Peyer's patch (tissue), 4 donors: ENCODE measurements at places on chromosomes 7 and 10. TPM values are rescaled to one million over a fixed set of nuclear protein-coding genes. Genes with fewer than 3 reads are reported as not detected.

NYAP1 gene
- total RNA-seq, result 2.5 TPM

TFEC gene
- total RNA-seq, result 23.6 TPM

C7orf33 gene
- not detected for total RNA-seq

LAMB4 gene
- total RNA-seq, result not detected

GPRIN2 gene
- 69.5 TPM for total RNA-seq

MPP7 gene
- 15.4 TPM for total RNA-seq

STOX1 gene
- 2.5 TPM for total RNA-seq

TMEM139 gene
- 54.5 TPM for total RNA-seq

NPC1L1 gene
- total RNA-seq, result 0.67 TPM

- H3K27ac ChIP-seq, result no peak overlapping the region
- DNase-seq, result no peak
- H3K4me1 ChIP-seq, result no peaks in the 10 kb centered on the region
- H3K36me3 ChIP-seq, result no peaks in the 10 kb centered on the region
- no peak overlapping the region for H3K4me3 ChIP-seq
Observed at GRCh38 chr7:45718464-45719330, 144.5 kb downstream of the ADCY1 start.

- no peak overlapping the region for H3K4me3 ChIP-seq
- no peaks in the 10 kb centered on the region for H3K36me3 ChIP-seq
- no peak overlapping the region for H3K27ac ChIP-seq
- H3K4me1 ChIP-seq, result no peaks in the 10 kb centered on the region
- no peak for DNase-seq
Observed at GRCh38 chr10:17113346-17113745, 16.3 kb downstream of the CUBN start.

GRCh38 chr7:8277394-8277982 lies 15.5 kb upstream of the ICA1 start:
- no peak overlapping the region for H3K4me3 ChIP-seq
- no peaks in the 10 kb centered on the region for H3K27me3 ChIP-seq
- no peaks in the 10 kb centered on the region for H3K4me1 ChIP-seq
- DNase-seq, result no peak

- no peak overlapping the region for H3K4me3 ChIP-seq
- H3K4me1 ChIP-seq, result no peaks in the 10 kb centered on the region
- no peak for DNase-seq
Observed at GRCh38 chr10:116263870-116264655, 8.9 kb downstream of the GFRA1 start.

- no peak overlapping the region for H3K27ac ChIP-seq
- no peak for DNase-seq
- no peak overlapping the region for H3K4me3 ChIP-seq
- peaks cover 5% of the 10 kb centered on the region for H3K4me1 ChIP-seq
Observed at GRCh38 chr10:92751827-92752226, 62.1 kb downstream of the HHEX start.

DNA sequence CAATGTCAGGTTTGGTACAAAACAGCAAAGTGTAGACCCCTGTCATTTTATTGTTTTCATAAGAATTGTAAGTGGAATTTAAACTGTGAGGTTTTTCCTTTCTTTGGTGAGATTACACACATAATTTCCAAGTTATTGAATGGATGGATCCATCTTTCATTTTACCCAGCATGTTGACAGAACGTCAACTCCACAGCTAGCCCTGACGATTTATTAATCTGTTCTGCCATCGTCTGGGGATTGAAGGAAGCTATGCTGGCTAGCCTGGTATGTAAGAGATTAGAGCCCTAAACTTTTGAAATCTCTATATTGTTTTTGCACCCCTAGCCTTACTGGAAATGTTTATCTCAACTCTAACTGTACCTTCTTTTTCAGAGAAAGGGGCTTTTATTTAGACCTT lies 8.6 kb downstream of the WNT16 start:
- DNase-seq, result no peak
- no peaks in the 10 kb centered on the region for H3K36me3 ChIP-seq
- no peaks in the 10 kb centered on the region for H3K4me1 ChIP-seq

DNA sequence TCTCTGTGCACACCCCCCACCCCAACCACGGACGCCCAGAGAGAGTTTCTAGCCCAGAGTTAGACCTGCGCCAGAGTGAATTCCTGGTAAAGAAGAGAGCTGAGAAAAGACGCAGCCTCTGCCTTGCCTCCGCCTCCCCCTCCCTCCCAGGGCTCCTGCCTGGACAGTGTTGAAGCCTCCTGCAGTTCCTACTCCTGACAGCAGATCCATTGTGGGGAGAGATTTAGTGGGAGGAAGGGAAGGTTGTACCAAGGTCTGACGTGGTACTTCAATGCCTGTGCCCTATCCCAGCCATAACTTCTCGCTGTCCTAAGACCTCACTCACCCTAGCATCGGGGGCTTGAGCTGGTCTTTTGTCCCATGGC lies 952 bp downstream of the SRRM3 start:
- no peak overlapping the region for H3K4me3 ChIP-seq
- no peaks in the 10 kb centered on the region for H3K27me3 ChIP-seq

- H3K27me3 ChIP-seq, result no peaks in the 10 kb centered on the region
- no peak overlapping the region for H3K4me3 ChIP-seq
- H3K27ac ChIP-seq, result no peak overlapping the region
- no peaks in the 10 kb centered on the region for H3K36me3 ChIP-seq
- no peak for DNase-seq
Observed at GRCh38 chr10:8245814-8246142, 191.3 kb downstream of the GATA3 start.

DNA sequence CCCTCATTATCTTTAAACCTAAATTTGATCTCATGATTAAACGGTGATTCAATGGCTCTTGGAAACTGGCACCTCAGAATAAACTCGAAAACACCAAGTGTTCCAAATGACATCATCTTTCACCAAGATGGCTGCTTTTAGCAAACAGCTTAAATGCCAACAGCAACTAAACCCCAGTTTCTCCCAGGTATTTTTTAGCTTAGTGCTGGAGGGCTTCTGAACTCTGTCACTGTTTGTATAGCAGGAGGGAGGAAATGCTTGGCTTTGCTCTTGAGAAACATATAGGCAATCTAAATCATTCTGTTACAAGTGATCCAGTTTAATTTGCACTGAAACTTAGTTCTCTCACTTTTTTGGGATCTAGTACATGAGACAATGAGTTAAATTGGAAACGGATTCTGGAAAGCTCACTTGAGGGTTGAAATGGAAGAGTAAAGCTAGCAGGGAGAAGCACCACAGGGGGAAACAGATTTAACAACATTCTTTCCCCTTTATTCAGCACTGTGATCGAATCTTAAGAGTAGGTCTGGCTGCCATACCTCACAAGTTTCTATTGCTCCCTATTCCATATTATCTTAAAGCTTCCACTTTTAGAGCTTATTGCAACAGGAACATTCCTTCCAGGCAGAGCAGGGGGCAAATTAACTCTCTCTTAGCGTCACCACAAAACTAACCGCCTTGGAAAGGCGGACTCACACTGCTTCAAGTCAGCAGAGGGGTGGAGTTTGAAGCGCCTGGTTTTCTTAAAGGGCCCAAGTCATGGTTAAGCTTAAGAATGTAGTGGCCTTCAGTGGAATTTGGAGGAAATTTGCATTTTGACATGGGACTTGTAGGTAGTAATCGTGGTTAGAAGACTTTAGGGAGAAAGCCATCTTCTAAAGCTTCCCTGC lies 1.8 kb upstream of the CCDC6 start:
- DNase-seq, result no peak
- no peaks in the 10 kb centered on the region for H3K4me1 ChIP-seq
- H3K36me3 ChIP-seq, result no peaks in the 10 kb centered on the region
- peak overlapping the region; percentile 90 for H3K27ac ChIP-seq
- peak overlapping the region; percentile 31 for H3K4me3 ChIP-seq
- no peaks in the 10 kb centered on the region for H3K27me3 ChIP-seq

- H3K36me3 ChIP-seq, result no peaks in the 10 kb centered on the region
- no peak for DNase-seq
- H3K4me1 ChIP-seq, result no peaks in the 10 kb centered on the region
- peak overlapping the region; percentile 6 for H3K27ac ChIP-seq
- no peak overlapping the region for H3K4me3 ChIP-seq
- no peaks in the 10 kb centered on the region for H3K27me3 ChIP-seq
Observed at GRCh38 chr10:124685261-124685660, 58.9 kb downstream of the FAM53B start.

DNA sequence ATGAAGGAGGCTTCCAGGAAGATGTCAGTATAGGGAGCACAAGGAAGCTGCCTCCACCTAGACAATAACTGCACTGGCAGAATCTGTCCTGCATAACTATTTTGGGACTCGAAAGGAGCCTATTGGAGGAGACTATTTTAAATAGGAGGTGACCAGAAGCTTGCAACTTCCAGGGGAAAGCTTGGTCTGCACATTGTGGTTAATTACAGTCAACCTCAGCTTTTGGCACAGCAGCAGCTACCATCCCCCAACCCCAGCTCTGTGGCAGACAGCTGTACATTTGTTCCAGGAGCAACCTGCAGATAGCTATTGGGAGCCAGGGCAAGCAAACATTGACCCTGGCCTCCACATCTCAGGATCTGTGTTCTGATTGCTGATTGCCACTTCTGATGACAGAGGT lies 46.3 kb upstream of the NANOS1 start:
- no peak overlapping the region for H3K4me3 ChIP-seq
- no peaks in the 10 kb centered on the region for H3K27me3 ChIP-seq
- no peaks in the 10 kb centered on the region for H3K36me3 ChIP-seq

GRCh38 chr10:131747791-131748190 lies 153.0 kb upstream of the PPP2R2D start:
- no peak overlapping the region for H3K4me3 ChIP-seq
- no peak for DNase-seq
- H3K4me1 ChIP-seq, result no peaks in the 10 kb centered on the region

DNA sequence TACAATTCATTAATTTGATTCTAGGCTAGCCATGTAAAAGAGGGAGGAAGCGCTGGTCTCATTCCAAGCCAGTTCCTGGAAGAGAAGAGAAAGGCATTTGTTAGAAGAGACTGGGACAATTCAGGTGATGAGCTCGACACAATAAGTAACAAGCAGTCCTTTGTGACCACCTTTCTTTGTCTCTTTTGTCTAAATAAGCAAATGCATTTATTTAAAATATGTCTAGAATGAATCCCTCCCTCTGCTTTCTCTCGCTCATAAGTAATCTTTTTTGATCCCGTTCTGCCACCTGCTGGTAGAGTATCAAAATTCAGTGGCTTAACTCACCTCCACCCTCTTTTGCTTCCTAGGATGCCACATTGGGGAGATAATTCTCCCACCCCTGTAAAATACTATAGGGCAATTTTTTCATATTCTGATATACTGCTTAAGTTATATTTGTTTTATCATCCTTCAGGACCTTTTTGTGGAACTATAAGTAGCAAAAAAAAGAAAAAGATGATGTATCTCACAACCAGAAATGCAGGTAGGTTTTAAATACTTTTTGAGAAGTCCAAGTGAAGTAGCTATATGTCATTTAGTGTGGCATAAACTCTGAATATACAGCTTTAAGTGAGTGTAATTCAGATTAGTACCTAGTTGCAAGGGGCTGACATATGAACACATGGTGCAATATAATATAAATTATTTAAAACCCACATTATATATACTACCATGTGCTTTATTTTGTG lies 91.5 kb downstream of the GSDME start:
- H3K27ac ChIP-seq, result no peak overlapping the region
- H3K27me3 ChIP-seq, result no peaks in the 10 kb centered on the region
- no peaks in the 10 kb centered on the region for H3K4me1 ChIP-seq
- no peaks in the 10 kb centered on the region for H3K36me3 ChIP-seq
- H3K4me3 ChIP-seq, result no peak overlapping the region
